ENCODE measurements at places on chromosomes 16 and 17. TPM values are rescaled to one million over a fixed set of nuclear protein-coding genes. Genes with fewer than 3 reads are reported as not detected.

Gene MCRIP2
- total RNA-seq, result 5.1 TPM

Gene FBXL16
- 0.26 TPM for total RNA-seq

Gene ITGB3
- 20.2 TPM for total RNA-seq

Gene MT1F
- 0.95 TPM for total RNA-seq

Gene KCNJ18
- total RNA-seq, result not detected

DNA sequence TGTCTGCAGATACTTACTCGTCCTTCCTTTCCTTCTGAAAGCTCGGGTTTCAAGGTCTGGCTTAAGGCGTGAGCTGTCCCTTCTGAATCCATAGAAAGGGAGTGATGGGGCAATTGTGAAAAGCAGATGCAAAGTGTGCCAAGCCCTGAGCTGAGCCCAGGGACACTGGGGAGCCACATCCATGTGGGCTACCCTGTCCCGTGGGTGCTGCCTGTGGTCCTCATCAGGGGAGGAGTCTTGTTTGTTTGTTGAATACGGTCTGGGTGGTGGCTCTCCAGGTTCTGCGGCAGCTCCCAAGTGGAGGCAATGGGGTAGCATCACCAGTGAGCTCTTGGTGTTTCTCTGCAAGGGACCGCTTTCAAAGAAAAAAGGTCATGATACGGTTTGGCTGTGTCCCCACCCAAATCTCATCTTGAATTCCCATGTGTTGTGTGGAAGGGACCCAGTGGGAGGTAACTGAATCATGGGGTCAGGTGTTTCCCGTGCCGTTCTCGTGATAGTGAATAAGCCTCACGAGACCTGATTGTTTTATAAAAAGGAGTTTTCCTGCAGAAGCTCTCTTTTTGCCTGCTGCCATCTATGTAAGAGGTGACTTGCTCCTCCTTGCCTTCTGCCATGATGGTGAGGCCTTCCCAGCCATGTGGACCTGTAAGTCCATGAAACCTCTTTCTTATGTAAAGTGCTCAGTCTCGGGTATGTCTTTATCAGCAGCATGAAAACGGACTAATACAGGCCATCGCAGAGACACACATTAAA is 1.0 kb upstream of the ALG1 start:
- no peak for DNase-seq

DNA sequence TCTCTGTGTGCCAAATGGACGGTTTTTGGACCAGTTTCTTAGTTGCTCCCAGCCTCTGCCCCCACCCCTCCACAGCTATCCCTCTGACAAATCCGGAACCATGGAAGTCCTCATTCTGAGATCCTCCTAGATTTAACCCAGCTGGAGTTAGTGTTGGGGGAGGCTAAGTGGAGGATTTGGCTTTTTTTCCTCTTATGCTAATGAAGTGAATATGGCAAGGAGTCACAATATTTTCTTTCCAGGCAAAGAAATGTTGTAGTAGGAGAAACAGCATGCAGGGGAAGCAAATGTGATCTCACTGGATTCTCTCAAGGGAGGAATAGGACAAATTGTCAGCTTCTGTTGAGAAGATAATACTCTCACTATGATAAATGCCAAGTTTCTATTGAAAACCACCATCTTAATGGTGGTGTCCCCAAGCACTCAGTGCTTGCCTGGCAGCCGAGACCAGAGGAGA is 159.5 kb downstream of the MSI2 start:
- peak; percentile 62 for DNase-seq

DNA sequence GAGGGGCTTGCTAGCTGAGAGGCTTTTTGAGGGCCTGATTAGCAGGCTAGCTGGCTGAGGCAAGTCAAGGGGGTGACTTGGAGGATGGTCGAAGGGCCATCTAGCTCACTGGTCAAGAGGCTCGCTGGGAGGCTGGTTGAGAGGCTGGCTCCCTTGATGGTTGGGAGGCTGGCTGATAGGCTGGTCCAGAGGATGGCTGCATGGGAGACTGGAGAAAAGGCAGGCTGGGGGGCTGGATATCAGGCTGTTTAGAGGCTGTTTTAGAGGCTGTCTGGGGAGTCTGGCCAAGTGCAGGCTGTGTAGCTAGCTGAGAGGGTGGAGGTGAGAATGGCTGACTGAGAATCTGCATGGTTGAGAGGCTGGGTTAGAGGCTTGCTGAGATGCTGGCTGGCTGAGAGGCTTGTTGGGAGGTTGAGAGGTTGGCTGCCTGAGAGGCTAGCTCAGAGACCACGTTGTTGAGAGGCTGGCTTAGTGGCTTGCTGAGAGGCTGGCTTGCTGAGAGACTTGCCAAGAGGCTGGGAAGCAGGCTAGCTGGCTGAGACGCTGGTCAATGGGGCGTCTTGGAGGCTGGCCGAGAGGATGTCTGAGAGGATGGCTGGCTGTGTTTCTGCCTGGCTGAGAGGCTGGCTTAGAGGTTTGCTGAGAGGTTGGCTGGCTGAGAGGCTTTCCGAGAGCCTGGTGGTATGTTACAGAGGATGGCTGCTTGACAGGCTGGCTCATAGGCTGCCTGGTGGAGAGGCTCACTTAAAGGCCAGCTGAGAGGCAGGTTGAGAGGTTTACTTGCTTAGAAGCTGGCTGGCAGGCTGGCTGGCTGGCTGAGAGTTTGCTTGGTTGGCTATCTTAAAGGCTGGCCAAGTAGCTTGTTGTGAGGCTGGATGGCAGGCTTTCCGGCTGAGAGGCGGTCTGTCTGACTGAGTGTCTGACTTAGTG is 36.6 kb upstream of the ACSM2B start:
- no peak for DNase-seq

DNA sequence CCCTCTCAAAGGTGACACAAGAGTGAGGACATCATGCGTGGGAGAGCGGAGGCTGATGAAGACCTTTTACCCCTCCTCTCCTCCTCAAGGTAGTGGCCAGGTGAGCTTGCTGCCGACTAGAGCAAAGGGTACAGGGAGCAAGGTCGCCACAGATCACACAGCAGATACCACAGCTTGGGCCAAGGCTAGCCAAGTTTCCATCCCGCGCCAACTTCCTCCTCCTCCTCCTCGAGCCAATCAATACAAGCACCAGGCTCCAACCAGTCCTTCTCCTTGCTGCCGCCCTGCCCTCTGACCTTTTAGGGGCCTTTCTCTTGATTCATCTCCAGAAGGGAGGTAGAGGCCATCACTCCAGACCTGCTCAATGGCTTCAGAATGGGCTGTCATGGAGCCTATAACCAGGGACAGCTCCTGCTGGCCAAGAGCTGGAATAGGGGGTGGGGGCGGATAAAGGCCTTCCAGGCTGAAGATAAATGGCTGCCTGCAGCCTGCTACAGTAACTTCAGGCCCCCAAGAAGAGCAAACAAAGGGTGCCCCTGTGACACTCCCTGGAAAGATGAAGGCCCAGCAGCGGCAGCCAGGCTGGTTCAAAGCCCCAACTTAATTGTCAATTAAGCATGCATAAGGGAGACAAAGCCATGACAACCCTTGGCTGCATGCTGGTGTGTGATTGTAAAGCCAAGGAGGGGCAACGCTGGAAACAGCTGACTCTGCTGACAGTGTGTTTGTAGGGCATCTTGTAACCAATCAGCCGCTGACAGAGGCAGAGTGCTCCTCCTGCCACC is 17.8 kb downstream of the HNF1B start:
- no peak for DNase-seq

All from urinary bladder (tissue), 4 donors.